Fibroblast of skin of right biceps (primary cell): ENCODE measurements at places on chromosomes 7 and 10.

DNA sequence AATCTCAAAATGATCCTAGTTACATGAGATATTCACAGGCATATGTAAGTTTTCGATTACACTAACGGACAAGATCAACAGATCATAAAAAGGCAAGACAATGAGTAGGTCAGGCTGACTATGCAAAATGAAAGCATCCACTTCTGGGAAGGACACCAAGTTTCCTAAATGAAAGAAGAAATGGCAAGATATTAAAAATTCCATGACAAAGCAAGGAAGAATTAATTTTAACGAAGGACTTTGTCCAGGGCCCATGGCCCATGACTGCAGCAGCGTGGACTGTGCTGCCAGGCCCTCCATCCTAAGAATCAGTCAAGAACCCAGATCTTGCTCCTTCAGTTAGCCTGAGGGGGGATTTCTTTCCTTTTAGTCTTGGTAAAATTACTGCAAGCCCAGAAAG, 182.4 kb upstream of the FRMD4A start:
- DNase-seq: no peak

- DNase-seq: no peak
Observed at GRCh38 chr10:124511205-124512039, 49.8 kb downstream of the LHPP start.

GRCh38 chr10:129531195-129531968, 64.3 kb downstream of the MGMT start:
- DNase-seq: peak; percentile 74

GRCh38 chr10:96585736-96586418, 935 bp downstream of the TM9SF3 start:
- no peak for DNase-seq

DNA sequence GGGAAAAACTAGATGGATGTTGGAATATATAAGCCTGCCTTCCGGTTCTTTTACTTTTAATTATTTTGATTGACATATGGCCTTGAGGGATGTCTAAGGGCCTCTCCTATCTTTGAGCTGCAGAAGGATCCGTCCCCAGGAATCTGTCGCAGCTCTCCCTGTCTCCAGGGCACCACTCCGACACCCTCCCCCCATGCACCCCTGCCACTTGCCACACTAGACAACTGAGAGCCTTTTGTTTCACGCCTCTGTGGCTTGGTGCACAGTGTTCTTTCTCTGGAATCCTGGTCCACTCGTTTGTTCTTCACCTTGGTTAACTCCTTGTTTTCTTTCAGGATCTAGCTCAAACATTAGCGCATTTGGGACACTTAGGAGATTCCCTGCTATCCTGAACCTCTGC, 124.1 kb upstream of the EFCAB10 start:
- no peak for DNase-seq
